T-helper 2 cell treated with Interferon-gamma antibody and Interleukin-4, amounts not matched to agents 5 μg/mL and 100 μg/mL, for 36 hours (primary cell): ENCODE measurements at places on chromosomes 2 and 18.

GRCh38 chr2:238864207-238865014, 16.5 kb downstream of the TWIST2 start:
- peak; percentile 45 for DNase-seq

GRCh38 chr18:36265015-36265414, 32.5 kb upstream of the FHOD3 start:
- DNase-seq = no peak

DNA sequence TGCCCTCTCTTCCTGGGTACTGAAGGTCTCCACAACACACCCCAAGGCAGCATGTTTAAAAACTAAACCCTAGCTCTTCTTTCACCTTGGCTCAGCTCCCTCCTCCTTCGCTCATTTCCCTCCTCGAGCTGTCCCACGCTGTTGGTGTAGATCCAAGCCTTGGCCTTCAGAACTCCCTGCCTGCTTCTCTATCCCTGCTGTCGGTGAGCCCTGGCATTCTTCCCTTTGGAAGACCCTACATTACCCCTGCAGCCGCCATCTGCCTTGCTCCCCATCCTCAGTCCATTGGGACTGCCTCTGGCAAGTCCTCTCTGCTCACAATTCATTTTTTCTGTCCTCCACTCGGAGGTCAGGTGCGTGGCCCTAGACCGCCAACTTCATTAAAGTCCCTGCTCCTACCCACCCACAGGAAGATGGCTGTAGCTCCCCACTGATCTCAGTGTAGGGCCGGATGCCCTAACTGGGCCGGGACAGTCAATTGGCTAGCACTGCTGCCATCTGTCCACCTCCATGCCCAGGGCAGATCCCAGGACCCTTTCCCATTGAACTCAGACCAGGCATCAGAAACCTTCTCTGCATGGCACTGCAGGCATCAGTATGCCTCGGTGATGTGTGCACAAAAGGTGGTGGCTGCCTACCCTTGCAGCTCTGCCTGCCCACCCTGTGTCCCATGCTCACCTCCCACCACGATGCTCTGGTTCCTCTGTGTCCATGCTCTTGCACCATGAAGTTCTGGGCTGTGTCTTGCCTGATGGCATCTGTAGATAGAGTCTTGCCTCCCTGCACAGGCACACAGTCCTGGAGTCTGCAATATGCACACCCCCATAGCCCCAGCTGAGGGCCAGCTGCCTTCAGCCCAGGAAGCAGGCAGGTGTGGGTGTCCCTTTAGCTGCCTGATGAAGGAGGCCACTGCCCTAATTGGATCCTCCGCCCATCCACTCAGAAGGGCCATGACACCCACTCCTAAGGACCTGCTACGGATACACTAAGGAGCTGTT, 5.7 kb downstream of the AMER3 start:
- DNase-seq = no peak

- no peak for DNase-seq
Observed at GRCh38 chr2:212921061-212921460, 230.4 kb downstream of the IKZF2 start.

DNA sequence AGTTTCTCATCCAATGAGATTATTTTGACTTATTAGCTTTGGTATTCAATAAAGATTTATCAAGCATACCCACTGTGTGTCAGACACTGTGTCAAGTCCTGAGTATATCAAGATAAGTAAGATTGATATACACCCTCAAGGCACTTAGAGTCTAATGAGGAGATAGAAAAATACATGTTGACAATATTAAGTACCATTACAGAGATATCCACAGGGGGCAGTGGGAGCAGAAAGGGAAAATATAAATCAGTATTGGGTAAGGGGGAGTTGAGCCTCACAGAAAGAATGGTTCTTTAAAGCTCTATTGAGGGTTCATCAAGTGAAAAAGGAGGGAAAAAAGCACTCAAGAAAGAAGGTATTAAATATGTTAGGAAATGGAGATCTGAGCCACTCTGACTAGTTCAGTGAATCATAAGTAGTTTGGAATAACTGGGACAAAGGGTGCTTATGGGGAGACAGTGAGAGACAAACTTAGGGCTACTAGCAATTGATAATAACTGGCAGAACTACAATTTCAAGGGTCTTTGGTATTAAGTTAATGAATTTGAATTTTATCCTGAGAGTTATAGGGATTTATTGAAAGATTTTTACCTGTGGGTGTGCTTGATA, 45.5 kb upstream of the SLC8A1 start:
- no peak for DNase-seq

- DNase-seq = no peak
Observed at GRCh38 chr2:157820193-157820592, 55.9 kb downstream of the ACVR1 start.
